ENCODE measurements at places on chromosomes 2 and 18.

DNA sequence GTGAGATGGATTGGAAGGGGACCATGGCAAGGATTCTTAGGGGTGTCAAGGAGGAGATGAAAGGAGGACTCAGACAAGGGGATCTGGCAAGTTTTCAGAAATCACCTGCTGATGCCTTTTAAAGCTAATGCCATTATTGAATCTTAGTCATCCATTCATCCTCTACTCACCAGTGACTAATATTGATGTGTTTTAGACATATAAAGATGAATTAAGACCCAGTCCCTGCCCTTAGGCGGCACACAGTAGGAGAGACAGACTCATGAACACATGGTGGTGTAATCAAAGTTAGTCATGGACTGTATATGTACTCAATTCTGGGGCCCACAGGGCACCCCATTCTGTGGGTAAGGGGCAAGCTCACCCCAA lies 56.5 kb upstream of the ATL2 start:
- no peak for DNase-seq

- DNase-seq: no peak
Observed at GRCh38 chr18:36139245-36139644, 9.5 kb downstream of the ELP2 start.

- DNase-seq: no peak
Observed at GRCh38 chr2:233464531-233465240, 101.9 kb downstream of the USP40 start.

- no peak for DNase-seq
Observed at GRCh38 chr2:241228860-241229516, 40.5 kb downstream of the ANO7 start.

DNA sequence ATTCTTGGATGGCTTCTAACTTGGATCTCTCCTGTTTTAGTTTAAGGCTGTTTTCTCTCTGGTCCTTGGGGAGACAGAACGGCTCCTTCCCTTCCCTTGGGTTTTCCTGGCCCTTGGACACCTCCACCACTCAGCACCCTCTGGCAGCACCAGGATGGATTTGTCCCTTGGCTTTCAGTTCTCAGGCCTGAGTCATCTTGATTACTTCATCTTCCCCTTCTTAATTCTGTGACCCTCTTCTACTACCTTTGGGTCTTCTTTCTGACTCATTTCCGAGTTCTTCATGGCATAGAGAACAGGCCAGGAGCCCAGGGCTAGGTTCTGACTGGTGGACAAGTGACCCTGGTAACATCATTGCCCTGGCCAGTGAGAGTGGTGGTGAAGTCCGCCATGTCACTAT lies 14.9 kb downstream of the IGFBP2 start:
- DNase-seq: no peak

GRCh38 chr2:238527565-238527964 lies 100.8 kb downstream of the ASB1 start:
- DNase-seq: no peak

DNA sequence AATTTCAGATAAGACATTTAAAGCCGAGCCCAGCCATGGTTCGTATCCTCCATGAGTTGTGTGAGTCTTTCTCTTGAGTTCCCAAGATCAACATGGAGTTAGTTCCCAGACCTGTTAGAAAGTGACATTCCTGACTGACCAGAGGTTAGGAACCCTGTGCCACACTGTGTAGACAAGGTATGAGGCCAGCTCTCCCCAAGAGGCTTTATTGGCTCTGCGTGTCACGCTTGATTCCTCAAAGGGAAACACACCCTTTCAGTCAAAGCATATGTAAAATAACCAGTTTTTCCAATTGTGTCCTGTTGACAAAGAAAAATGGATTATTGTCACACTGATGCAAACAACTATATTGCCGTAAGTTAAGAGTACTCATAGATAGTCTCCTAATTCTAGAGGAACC lies 1.2 kb downstream of the SULT1C3 start:
- DNase-seq: no peak

- DNase-seq: no peak
Observed at GRCh38 chr2:223107825-223108224, 55.8 kb downstream of the KCNE4 start.

DNA sequence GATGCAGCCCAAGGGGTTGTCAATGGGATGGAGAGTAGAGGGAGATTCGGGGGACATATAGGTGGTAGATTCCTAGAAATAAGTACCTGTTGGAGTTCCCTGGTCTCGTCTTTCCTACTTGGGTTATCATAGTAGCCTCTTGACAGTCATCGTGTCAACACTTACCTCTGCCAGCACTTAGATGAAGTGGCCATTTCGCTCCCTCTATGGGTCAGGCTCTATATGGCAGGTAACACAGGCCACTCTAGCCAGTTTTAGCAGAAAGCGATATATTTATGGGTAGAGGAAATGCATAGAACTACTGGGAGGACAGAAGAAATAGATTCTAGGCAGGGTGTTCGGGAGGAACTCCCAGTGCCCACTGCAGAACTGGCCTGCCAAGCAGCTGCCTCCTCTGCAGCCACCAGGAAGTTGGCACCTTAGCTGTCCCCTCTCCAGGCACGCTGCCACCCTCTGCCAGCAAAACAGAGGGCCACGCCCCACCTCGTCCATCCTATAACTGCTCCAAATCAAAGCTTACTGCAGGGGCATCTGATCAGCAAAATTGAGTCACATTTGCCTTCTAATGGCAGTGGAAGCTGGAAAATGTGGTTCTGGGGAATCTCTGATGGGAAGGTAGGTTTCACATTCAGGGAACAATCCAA lies 181.3 kb downstream of the INSIG2 start:
- DNase-seq: no peak

Measured in cardiac septum (tissue), 1 donor.